CD4-positive, alpha-beta T cell treated with Interleukin-6 for 4 hours (primary cell): ENCODE measurements at places on chromosomes 1 and 21.

DNA sequence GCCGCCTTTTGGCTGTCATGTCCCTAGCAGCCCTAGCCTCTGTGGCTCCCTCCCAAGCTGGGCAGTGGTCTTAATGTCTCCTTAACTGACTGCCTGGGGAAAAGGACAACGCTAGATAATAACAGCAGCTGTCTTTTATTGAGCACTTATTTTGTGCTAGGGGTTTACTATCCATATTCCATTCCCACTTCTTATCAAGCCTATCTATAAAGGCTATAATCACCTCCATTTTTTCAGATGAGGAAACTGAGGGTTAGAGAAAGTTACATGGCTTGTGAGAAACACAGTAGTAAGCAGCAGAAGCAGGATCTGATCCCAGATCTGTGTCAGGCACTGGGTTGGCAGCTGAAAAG is 6.2 kb downstream of the SH3BGRL3 start:
- DNase-seq = no peak

- no peak for DNase-seq
Observed at GRCh38 chr1:224996266-224996665, 66.8 kb downstream of the DNAH14 start.

GRCh38 chr1:10380594-10381275 is 18.1 kb upstream of the PGD start:
- no peak for DNase-seq

DNA sequence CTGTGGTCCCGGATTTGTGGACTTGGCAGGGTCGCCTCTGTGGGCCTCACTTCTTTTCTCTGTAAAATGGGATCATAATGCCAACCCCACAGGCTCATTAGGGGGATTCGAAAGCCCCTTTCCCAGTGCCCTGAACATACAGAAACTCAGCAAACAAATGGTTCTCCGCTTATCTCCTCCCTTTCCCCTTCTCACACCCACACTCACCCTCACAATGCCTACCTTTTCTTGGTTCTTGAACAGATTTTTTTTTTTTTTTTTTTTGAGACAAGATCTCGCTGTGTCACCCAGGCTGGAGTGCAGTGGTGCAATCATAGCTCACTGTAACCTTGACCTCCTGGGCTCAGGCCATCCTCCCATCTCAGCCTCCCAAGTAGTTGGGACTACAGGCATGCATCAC is 175.7 kb downstream of the KAZN start:
- DNase-seq = no peak

DNA sequence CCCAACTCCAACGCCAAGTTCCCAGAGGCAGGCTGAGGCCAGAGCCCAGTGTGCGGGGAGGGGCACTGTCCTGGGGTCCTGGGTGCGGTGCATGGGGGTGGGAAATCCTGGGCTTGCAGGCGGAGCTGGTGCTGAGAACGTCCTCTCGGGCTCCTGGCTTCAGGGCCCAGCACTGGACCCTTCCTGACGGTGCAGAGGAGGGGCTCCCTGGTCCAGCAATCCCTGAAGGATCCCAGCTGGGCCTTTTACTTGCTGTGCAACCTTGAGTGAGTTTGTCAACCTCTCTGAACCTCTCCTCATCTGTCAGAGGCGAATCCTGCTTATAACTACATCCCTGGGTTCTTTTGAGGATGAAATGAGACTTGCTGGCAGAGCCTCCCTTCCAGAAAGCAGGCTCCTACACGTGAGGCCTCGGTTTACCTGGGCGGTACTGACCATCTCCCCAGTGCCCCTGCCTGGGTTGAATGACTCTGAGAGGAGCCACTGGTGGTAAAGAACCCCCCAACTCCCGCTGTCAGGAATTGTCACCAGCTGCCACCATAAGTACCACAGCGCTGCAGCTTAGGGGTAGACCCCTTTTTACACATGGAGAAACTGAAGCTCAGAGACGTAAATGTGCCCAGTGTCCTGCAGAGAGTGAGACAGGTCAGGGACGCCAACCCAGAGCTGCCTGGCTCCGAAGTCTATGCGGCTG is 77.3 kb downstream of the DHRS3 start:
- no peak for DNase-seq
